MV-4-11 (cell line): ENCODE measurements at places on chromosomes 6 and 20.

DNA sequence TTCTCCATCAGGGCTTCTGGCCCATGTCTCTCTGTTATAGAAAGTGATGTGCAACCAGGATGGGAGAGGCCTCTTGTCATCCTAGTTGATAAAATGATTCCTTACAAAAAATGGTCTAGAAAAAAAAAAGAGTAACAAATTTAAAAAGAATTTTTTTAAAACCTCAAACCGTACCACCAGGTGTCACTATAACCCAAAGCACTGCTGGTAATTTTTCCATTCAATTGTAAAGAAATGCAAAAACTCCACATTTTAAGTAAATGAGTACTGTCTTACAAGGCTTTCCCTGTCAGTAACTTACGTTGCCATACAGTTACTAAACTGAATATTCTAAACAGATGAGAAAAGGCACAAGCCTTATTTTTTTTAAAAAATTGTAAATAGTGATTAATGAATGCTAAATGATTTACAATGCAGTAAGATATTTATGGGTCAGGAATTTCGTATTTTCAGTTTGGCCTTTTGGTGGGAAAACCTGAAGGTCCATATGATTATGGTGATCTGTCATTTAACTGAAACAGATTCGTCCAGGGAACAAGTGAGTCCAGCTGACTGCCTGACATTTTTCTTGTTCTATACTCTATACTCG, 95.4 kb downstream of the OGFRL1 start:
- no peak for DNase-seq

DNA sequence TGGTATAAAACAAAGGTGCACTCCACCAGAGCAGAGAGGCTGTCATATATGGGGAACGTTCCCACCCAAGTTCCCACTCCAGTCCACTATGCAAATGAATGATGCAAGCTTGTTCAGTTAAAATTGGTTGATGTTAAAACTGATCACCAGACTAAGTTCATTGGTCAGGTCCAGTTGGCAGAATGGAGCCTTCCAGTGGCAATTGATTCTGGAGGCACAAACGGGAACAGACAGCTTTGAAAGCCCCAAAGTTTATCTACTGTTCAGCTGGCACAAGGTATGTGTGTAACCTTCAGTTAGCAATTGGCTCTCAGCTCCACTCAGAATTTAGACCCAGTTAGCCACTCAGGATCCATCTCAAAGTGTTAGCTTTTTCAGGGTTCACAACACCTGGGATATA, 119.4 kb upstream of the CEP85L start:
- DNase-seq, result no peak

- peak; percentile 55 for DNase-seq
Measured at GRCh38 chr20:59340201-59340885, 39.9 kb downstream of the EDN3 start.

DNA sequence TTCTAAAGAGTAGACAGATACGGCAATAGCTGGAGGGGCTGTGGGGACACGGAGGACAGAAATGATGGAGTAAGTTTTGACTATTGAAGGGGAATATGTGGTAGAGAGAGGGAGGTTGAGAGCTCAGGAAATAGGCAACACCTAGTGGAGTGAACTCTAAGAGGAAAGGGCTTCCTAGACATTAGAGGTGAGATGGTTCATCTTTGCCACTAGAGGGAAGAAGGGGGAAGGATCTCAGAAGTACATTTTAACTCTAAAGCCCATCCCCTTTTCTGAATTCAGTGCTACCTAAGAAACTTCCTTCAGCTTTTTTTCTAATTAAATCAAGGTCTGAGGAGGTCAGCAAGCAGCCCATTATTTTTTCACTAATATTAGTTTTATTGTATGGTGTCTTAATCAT, 689.4 kb upstream of the MAP3K7 start:
- DNase-seq, result no peak

- no peak for DNase-seq
Measured at GRCh38 chr6:133340557-133340956, 99.4 kb downstream of the EYA4 start.

DNA sequence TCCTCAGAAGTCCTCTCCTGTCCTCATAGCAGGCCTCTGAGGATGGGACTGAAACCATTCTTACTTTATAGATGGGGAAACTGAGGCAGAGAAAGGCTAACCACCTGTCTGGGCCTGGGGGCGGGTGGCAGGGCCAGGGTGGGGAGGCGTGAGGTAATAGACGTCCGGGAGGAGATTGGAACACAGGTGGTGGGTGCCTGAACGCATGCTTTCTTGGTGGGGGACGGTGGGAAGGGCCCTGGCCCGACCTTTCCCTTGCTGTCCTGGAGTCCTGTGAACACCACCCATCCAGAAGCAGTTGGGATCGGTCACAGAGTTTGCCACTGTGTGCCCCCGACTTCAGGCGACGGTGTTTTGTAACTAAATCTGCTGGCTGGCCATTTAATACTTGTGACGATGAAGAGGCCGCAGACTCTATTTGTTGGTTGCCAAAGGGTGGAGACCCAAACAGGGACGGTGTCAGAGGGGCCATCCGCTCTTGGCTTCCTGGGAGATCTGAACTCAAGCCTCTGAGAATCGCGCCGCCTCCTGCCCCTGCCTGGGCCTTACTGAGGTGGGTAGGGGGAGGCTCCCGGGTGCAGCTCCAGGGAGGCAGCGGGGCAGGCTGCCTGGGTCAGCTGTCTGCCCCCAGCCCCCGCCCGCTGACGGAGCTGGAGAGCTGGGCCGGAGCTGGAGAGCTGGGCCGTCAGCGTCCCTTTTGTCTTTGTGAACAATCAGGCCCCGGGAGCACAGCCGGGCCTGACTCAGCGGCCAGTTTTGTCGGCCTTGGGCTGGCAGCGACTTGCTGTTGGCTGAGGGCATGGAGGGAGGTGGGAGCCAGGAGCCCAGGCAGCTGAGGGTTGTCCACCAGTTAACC, 4.1 kb downstream of the RBM38 start:
- no peak for DNase-seq

DNA sequence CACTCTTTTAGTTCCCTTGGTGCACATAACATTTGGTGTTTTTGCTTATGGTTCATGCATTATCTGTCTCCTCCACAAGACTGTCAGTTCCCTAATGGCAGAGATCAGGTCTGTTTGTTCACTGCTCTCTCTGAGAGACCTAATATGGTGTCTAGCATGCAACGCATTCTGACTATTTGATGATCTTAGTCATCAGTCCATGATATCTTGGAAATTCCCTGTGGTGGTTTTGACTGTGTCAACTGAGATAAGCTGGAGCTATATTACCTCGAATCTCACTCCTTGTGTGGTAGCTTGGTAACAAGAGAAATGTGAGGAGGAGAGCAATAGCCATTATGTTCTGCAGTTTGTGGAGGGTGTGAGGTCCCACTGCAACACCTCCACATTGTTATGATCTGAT, 229.8 kb downstream of the FRK start:
- no peak for DNase-seq

DNA sequence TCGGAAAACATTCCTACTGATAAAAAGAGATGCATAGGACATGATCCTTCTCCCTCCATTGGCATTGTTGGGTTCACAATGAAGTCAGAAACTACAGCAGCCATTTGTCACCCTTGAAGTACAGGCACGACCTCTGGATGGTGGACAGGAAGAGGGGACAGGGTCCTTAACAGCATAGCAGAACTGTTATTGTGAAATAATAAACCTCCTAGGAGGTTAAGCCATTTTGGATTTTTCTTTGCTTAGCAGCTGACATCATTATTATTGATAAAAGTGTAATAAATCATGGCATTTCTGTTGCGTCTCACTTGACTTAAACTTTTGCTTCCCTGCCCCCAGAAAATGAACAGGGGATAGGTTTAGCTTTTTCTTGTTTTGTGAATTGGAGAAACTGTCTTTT, 134.3 kb upstream of the SASH1 start:
- no peak for DNase-seq

DNA sequence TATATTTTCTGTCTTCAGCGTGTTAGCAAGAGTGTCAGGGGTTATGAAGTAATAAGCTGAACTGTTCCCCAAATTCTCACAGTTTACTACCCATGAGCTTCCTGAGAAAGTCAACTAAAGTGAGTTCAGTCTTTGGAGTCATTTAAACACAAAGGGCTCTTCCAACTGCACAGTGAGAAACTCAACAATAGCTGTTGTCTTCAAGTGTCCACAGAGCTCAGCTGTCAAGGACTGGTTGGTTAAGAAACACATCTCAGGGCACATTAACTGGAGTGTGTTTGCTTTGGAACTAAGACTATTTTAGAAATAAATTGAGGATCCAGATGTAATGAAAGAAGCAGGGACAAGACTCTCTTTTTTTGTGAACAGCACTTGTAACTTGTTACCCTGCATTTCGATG, 241.4 kb upstream of the SOX4 start:
- DNase-seq, result no peak
